ENCODE measurements at places on chromosomes 12 and 14. TPM values are rescaled to one million over a fixed set of nuclear protein-coding genes. Genes with fewer than 3 reads are reported as not detected.

PRB2 gene
- not detected for total RNA-seq

ATXN2 gene
- 56.2 TPM for total RNA-seq

HHIPL1 gene
- 0.16 TPM for total RNA-seq

DLK1 gene
- total RNA-seq, result 0.39 TPM

GPR132 gene
- 0.63 TPM for total RNA-seq

CTDSP2 gene
- total RNA-seq, result 43.6 TPM

FZD10 gene
- not detected for total RNA-seq

SLC6A13 gene
- 0.33 TPM for total RNA-seq

FAIM2 gene
- total RNA-seq, result not detected

PGF gene
- total RNA-seq, result 4.2 TPM

GPRC5D gene
- total RNA-seq, result not detected

LALBA gene
- total RNA-seq, result not detected

DIO2 gene
- total RNA-seq, result 2.9 TPM

SMOC1 gene
- 17.4 TPM for total RNA-seq

IL25 gene
- not detected for total RNA-seq

Measured in A549 treated with Mapracorat at 1 μM for 4 hours (cell line).